ENCODE measurements at places on chromosomes 3 and 15.

- no peak for ATAC-seq
Observed at GRCh38 chr3:24965706-24966385, 462.2 kb upstream of the RARB start.

GRCh38 chr15:66854012-66854965 lies 152.3 kb downstream of the SMAD6 start:
- ATAC-seq = no peak

- no peak for ATAC-seq
Observed at GRCh38 chr3:151322511-151322910, 5.9 kb upstream of the GPR87 start.

DNA sequence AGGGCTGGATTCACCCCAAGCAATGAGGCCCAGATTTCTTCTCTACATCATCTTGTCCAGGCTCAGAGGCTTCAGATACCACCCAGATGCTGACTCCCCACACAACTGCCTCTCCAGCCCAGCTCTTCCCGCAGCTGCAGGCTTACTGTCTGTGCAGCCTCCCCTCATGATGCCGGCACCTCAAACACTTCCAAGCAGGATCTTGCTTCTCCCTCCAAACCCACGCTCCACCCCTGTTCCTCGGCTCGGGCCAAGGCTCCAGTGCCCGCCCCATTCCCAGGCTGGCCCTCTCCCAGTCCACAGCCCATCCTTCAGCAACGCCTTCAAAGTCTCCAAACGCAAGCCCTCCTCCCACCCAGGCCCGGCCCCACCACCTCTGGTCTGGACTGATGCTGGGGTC lies 159.2 kb upstream of the LINGO1 start:
- no peak for ATAC-seq
